ENCODE measurements at places on chromosomes 5 and 9.

GRCh38 chr5:101102506-101102905, 199.4 kb upstream of the ST8SIA4 start:
- DNase-seq, result no peak

GRCh38 chr9:133127340-133127981, 6.4 kb upstream of the RALGDS start:
- DNase-seq, result no peak

DNA sequence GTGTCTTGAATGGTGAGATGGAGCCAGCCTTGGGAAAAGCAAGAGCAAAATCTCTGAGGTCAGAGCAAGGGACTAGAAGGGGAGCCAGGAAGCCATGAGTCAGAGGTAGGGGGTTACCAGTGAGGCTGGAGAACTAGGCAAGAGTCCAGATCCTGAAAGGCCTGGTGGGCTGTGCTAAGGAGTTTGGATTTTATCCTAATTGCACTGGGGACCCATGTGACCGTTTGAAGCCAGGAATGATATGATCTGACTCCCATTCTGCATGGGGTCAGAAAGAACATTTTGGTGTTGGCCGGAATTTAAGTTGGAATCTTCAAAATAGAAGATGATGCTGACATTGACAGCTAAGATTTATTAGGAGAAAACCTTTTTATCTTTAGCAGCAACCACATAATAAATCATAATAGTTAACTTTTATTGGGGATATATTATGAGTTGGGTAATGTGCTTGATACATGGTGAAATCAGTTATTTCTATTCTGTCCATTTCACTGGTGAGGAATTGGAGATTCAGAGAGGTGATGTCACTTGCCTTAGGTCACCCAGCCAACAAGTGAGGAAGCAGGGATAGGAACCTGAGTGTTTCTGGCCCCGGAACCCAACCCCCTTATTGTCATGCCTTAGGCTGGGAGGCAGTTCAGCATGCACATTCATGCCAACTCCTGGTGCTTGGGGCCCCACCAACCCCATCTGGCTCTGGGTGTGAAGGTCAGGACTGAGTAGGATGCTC, 61.5 kb upstream of the RARS1 start:
- no peak for DNase-seq

DNA sequence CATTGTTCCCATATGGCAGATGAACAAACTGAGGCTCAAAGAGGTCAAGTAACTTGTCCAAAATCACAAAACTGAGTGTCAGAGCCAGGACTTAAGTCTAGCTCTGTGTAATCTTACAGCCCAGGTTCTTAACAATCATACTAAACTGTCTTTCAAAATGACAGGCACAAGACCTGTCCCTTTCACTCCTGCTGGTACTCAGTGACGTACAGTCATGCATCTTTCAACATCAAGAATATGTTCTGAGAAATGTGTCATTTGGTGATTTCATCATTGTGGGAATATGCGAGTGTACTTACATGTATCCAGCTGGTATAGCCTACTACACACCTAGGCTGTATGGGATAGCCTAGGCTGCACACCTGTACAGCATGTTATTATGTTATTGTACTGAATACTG, 646.8 kb upstream of the WWC1 start:
- DNase-seq, result no peak

- no peak for DNase-seq
Measured at GRCh38 chr9:128149001-128149701, at the start of gene LCN2. LCN2 (plus strand) TSS chr9:128149453; CDS start chr9:128149526, 73 bp downstream.

DNA sequence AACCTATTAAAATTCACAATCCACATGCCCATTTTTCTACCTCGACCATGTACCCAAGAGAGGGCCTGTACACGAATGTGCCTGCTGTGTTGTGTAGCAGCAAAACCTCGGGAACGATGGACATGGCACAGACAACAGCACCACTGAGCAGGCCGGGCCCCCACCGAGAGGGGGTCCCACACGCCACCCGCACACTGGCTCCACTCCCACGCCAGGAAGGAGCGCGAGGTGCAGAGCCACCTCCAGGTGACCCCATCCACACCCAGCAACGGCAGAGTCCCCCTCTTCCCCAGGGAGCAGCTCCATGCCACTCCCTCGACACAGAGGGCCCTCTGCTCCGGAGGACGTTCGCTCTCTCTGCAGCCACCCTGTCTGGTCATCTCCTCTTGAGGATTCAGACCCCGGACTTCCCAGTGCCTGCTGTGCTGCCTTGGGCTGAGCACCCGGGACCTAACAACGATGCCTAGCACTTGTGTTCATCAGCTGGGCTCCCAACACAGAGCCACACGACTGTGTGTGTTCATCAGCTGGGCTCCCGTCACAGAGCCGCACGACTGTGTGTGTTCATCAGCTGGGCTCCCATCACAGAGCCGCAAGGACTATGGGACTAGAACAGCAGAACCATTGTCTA, 25.3 kb upstream of the ADAMTS2 start:
- DNase-seq, result no peak

- peak; percentile 56 for DNase-seq
Measured at GRCh38 chr5:13987843-13988464, 43.5 kb upstream of the DNAH5 start.

DNA sequence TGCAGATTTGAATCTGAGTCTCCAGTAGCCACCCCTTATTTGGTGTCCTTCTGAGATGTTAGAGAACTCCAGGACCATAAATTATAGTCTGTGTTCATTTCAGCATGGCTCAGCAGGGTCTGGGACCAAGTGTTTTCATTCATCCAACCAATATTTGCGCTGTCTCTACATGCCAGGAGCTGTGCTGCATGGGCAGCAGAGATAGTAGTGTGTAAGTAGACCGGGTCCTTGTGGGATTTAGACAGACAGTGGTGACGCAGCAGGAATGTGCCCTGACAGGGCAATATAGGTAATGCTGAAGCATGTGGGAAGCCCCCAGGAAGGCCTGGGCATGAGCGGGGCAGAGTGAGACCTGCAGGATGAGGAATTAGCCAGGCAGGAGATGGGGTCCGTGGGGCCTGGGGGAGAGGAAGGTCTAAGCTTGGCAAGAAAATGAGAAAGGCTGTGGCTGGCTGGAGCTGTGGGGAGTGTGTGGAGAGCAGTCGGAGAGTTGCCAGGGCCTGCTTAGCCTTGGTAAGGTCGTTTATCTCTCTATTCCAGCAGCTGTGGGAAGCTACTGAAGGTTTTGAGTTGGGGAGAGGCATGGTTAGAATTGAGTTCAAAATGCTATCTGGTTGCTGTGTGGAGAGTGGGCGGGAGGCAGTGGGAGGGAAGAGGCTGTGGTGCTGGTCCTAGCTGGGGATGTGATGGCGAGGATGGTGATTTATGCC, 16.8 kb downstream of the STXBP1 start:
- DNase-seq, result no peak

GRCh38 chr9:105257809-105258208, 13.4 kb downstream of the SLC44A1 start:
- DNase-seq, result no peak

DNA sequence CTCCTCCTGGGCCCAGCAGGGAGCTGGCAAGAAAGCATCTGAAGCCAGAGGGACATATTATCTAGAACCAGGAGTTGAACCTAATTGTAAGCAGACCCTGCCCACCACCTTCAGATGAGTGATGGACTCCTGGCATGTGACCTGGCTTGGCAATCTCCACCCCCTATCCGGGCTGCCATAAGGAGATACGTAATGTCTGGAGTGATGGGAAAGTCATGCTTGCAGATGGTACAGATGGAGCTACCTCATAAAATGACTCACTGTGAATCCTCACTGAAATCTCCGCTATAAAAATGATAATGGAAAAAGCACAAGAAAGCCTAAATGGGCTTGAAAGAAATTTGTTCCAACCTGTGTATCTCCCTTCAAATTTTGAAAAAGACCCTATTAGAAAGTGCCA, 157.5 kb downstream of the DMRT2 start:
- DNase-seq, result no peak
